ENCODE measurements at places on chromosomes 7 and 10.

- H3K27me3 ChIP-seq = no peaks in the 10 kb centered on the region
- no peak for DNase-seq
- H3K4me1 ChIP-seq = no peaks in the 10 kb centered on the region
- H3K27ac ChIP-seq = no peak overlapping the region
These were observed 29.7 kb downstream of the VIM start for GRCh38 chr10:17257466-17258321.

DNA sequence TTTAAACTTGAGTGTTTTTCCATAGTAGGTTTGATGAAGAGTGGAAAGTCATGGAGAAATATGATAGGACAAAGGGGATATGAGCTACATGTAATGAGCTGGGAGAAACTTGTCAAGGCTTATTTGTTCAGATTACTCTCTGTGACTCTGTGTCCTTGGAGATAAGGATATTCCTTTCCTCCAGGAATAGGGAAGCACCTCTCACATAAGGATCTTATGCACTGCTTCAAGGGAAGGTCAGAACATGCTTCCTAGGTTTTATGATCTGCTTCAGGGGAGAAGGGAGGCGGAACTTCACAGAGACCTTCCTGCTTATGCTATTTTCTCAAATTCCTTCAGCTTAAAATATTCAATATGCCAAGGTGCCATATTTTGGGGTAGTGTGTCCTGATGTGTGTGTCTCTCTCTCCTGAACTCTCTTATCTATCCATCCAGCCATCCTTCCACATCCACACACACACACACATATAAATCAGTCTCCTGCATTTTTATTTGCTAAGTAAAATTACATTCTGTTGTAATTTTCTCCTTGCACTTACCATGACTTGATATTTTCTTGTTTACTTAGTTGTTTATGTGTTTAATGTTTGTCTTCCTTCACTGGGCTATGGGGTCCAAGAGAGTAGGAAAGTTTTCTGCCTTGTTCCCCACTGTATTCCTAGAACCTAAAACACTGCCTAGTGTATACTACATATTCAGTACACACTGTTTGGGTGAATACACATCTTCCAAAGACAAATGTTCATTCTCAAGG is 26.4 kb downstream of the ARL4A start:
- DNase-seq = no peak
- no peaks in the 10 kb centered on the region for H3K27me3 ChIP-seq
- H3K36me3 ChIP-seq = no peaks in the 10 kb centered on the region
- no peak overlapping the region for H3K27ac ChIP-seq
- H3K4me1 ChIP-seq = no peaks in the 10 kb centered on the region

GRCh38 chr7:17700138-17700537 is 240.2 kb downstream of the SNX13 start:
- H3K4me3 ChIP-seq = no peak overlapping the region
- no peak for DNase-seq
- no peaks in the 10 kb centered on the region for H3K36me3 ChIP-seq
- no peak overlapping the region for H3K27ac ChIP-seq
- no peaks in the 10 kb centered on the region for H3K4me1 ChIP-seq
- H3K27me3 ChIP-seq = no peaks in the 10 kb centered on the region

GRCh38 chr7:107446988-107447387 is 22.9 kb upstream of the GPR22 start:
- no peaks in the 10 kb centered on the region for H3K27me3 ChIP-seq
- H3K27ac ChIP-seq = no peak overlapping the region
- H3K36me3 ChIP-seq = no peaks in the 10 kb centered on the region
- H3K4me1 ChIP-seq = peaks cover 2% of the 10 kb centered on the region
- DNase-seq = no peak
- no peak overlapping the region for H3K4me3 ChIP-seq

DNA sequence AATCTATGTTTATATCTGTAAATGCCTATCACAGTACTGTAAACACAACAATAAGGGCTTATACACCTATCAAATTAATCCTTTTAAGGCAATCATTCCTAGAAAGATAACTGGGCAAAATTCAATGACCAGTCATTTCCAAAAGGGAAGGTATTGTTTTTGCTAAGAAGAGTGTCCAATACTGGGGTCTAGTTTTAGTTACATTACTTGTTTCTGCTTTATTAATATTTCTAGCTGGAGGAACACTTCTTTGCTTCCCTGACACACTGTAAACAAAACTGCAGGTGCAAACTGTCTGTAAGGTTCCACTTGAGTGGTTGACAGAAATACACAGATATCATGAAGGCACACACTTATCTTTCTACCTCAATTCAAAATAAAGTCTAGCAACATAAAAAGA is 84.2 kb upstream of the FAM133B start:
- H3K27ac ChIP-seq = no peak overlapping the region
- H3K4me3 ChIP-seq = no peak overlapping the region
- H3K4me1 ChIP-seq = no peaks in the 10 kb centered on the region
- H3K36me3 ChIP-seq = no peaks in the 10 kb centered on the region

GRCh38 chr7:142303650-142304049 is 45.8 kb upstream of the PRSS58 start:
- no peak overlapping the region for H3K27ac ChIP-seq
- no peak overlapping the region for H3K4me3 ChIP-seq
- H3K27me3 ChIP-seq = no peaks in the 10 kb centered on the region

DNA sequence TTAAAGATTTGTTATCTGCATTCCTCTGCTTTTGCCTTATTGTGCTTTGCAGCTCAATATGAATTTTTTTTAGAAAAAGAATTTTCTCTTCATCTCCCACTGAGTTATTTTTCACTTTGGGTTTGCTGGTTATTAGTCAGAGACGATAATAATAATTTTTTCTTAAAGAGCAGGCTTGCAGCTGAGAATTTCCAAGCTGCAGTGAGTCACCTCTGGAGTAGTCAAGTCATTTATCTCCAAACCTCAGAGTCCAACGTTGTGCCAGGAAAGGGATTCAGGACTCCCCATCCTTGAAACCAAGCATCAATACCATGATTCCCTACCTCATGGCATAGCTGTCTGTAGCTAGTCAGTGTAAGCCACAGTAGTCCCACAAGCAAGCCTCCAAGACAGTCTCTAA is 15.2 kb upstream of the EGR2 start:
- H3K4me1 ChIP-seq = no peaks in the 10 kb centered on the region
- H3K27ac ChIP-seq = no peak overlapping the region
- no peaks in the 10 kb centered on the region for H3K27me3 ChIP-seq
- no peak overlapping the region for H3K4me3 ChIP-seq

DNA sequence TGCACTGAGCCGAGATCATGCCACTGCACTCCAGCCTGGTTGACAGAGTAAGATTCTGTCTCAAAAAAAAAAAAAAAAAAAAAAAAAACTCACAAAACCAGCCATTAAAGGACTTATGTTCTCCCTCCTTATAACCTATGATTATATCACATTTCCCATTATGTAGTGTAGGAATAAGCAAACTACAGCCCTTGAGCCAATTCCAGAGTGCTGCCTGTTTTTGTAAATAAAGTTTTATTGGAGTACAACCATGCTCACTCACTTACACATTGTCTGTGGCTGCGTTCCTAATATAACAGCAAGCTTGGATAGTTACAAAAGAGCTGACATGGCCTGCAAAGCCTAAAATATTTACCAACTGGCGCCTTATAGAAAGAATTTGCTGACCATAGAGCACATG is 72.7 kb upstream of the ARID5B start:
- no peaks in the 10 kb centered on the region for H3K36me3 ChIP-seq
- no peaks in the 10 kb centered on the region for H3K27me3 ChIP-seq
- DNase-seq = no peak
- H3K4me3 ChIP-seq = no peak overlapping the region

Data from aorta (tissue), 5 donors.